ENCODE measurements at places on chromosomes 11 and 22.

DNA sequence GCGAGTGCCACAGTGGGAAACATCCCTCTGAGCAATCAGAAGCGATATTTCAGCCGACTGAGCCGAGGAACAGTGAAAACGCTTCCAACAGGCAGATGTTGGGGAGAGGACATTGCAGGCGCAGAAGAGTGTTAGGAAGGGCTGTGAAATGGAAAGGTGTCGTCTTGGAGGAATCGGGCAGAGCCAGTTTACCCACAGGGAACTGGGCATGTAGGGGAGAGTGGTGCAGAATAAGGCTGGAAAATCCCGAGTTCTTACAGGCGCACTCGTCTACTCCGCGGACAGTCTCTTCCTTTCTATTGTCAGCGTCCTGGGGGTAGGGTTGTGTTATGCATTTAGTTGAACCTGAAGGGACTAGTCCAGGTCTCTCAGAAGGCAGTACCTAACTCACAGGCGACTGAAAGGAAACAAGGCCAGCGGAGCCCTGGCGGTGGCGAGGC, 1.1 kb upstream of the APLP2 start:
- no peak for DNase-seq
- no peaks in the 10 kb centered on the region for H3K36me3 ChIP-seq
- peak overlapping the region; percentile 99 for H3K4me3 ChIP-seq
- peaks cover 21% of the 10 kb centered on the region for H3K4me1 ChIP-seq

DNA sequence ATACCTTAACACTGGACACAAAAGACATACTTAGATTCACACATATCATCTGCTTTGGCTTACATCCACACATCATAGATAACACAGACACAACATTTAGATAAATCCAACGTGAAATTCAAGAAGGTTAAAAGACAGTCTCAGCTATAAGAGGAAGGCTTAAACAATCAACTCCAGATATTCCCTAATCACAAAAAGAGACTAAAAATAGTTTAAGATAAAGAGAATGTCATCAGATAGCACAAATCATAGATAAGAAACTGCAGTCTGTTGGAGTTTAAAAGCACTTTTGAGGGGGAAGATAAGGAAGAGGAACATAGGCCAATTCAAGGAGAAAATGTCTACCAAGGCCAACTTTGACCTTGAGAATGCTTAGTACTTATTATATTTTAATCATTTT, 504.8 kb downstream of the JRKL start:
- no peak overlapping the region for H3K27ac ChIP-seq
- H3K36me3 ChIP-seq: no peaks in the 10 kb centered on the region
- DNase-seq: no peak
- no peaks in the 10 kb centered on the region for H3K4me1 ChIP-seq

DNA sequence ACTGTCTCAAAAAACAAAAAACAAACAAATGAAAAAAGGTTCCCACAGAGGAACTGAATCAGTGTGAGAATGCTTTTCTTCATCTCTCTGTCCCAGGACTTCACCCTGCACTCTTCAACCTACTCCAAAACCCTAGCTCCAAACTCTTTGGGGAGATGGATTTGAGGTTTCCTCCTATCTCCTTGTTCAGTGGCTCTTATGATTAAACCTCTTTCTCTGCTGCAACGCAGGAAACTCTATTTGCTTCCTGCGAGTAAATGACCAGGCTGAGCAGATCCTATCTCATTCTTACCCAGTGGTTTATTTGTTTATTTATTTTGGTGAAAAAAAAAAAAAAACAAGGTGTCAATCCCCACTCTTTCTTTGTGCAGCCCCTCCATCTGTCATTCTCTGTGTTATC, 12.0 kb downstream of the SLC6A5 start:
- no peak overlapping the region for H3K27ac ChIP-seq
- no peaks in the 10 kb centered on the region for H3K36me3 ChIP-seq
- DNase-seq: no peak
- no peak overlapping the region for H3K4me3 ChIP-seq
- H3K27me3 ChIP-seq: no peaks in the 10 kb centered on the region

DNA sequence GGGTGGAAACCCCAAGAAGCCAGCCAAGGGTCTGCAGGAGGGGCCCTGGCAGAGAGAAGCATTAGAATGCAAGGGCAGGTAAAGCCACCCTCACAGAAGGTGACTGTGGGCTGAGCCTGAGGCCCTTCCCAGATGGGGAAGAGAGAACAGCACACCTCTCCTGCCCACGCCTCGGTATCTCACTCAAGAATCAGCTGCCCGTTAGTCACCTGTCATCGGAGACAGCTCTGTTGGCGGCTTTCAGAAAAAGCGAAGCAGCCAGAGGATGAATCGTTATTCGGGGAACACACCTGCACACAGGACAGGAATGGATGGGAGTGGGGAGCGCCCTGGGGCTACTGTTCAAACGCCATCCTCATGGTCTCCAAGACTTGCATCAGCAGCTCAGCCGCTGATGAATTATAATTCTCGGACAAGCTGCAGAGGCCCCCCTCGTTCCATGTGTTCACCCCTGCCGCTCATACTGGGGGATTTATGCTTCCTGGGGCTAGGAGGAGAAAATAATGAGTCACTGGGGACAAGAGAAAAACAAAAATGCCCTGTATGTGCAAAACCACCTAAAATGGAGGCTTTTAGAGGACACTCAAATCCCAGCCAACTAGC, 21.6 kb upstream of the TMA7B start:
- H3K27ac ChIP-seq: no peak overlapping the region
- no peak for DNase-seq
- no peaks in the 10 kb centered on the region for H3K36me3 ChIP-seq
- no peak overlapping the region for H3K4me3 ChIP-seq

GRCh38 chr11:61491736-61492395, 16.7 kb upstream of the LRRC10B start:
- H3K4me3 ChIP-seq: no peak overlapping the region
- DNase-seq: no peak
- peaks cover 25% of the 10 kb centered on the region for H3K4me1 ChIP-seq
- H3K27ac ChIP-seq: no peak overlapping the region

- no peak overlapping the region for H3K4me3 ChIP-seq
- no peak for DNase-seq
- H3K36me3 ChIP-seq: no peaks in the 10 kb centered on the region
- H3K27ac ChIP-seq: peak overlapping the region; percentile 15
- no peaks in the 10 kb centered on the region for H3K27me3 ChIP-seq
Measured at GRCh38 chr11:57288771-57289579, 35.8 kb downstream of the TNKS1BP1 start.

- peaks cover 31% of the 10 kb centered on the region for H3K4me1 ChIP-seq
- no peak overlapping the region for H3K27ac ChIP-seq
- no peaks in the 10 kb centered on the region for H3K36me3 ChIP-seq
- peaks cover 8% of the 10 kb centered on the region for H3K27me3 ChIP-seq
- DNase-seq: no peak
Measured at GRCh38 chr11:297586-298405, 1.5 kb downstream of the IFITM5 start.

DNA sequence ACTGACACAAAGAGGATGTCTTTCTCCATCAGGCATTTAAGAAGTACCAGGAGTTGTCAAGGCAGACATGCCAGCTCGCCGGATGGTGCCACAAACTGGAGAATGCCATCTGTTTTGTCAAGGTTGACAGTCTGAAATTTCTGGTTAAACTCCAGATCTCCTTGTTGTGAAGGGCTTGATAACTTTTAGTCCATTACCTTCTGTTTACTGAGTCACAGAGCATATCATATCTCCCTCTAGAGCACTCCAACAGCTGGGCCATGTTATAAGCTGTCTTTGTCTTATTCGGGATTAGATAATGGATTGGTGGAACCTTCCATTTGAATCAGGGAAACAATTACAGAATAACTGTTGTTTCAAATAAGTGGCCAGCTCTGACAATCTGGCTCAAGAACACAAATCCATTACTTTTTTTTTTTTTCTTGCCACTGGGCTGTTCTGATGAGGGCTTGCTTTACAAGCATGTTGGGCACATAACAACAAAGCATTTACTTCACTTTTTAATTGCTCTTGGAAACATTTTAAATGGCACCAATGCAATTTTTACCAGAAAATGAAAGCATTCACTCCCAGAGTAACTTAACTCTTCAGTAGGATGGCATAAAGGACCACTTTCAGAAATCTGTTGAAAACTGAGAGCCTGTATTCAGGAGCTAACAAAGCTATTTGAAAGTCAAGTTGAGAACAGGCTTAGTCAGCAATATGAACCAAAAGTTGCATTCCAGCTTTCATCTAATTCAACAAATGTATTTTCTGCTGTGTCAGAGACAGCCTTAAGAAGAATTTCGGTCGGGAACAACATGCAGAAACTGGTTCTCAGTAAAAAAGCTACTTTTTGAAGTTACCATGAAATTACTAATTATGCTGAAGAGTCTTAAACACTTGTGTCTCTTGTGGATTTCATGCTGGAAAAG, 227.6 kb upstream of the PITPNB start:
- H3K4me1 ChIP-seq: peaks cover 42% of the 10 kb centered on the region
- no peaks in the 10 kb centered on the region for H3K27me3 ChIP-seq

DNA sequence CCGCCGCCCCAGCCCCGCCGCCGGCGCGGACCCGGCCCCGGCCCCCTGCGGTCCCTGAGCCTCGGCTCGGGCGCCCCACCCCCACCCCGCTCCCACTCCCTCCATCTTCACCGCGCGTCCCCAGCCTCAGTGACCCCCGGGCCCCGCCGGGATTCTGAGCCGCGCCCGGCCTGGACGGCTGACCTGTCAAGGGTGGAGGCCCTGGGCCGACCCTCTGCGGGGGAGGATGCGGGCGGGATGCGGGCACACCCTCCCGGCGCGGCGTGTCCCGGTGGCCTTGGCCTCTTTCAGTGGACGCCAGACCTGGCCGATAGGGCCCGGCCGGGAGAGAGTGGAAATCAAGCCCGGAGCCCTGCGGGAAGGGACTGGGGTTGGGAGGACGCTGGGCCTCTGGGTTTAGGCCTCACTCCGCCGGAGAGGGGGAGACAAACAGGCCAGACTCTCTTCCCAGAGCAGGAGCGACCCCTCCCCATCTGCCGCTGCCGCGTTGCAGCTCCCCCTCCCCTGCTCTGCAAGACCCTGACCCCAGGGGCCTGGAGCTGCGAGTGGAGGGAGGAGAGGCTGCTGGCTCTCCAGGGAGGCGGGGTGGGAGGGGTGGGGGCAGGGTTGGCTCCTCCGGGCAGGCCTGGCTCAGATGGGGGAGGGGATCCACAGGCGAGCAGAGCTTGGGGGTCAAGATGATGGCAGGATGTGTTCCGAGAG, 525 bp downstream of the MAPK8IP2 start:
- peaks cover 8% of the 10 kb centered on the region for H3K4me1 ChIP-seq
- H3K27me3 ChIP-seq: no peaks in the 10 kb centered on the region
- H3K36me3 ChIP-seq: no peaks in the 10 kb centered on the region
- H3K4me3 ChIP-seq: peak overlapping the region; percentile 52
- no peak for DNase-seq
- no peak overlapping the region for H3K27ac ChIP-seq

GRCh38 chr11:100825626-100826025, 138.5 kb downstream of the ARHGAP42 start:
- no peak overlapping the region for H3K4me3 ChIP-seq
- DNase-seq: no peak
- no peaks in the 10 kb centered on the region for H3K36me3 ChIP-seq
- H3K27ac ChIP-seq: no peak overlapping the region
- H3K27me3 ChIP-seq: no peaks in the 10 kb centered on the region

DNA sequence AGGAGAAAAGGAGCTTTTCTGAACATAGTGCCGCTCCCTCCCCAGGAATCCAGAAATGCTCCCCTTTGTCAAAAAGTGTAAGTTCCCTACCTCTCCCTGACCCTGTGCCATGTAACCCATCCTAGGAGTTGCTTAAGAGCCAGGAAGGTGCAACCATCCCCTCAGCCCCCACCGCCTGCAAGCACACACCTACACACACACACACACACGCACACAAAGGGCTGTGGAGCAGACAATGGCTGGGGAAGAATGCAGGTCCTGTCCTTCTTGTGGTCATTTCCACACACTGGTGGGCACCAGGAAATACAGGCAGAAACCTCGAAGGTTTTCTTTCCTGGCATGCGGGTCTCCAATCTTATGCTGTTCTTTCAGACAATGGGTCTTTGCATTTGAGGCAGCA, 1.2 kb downstream of the P2RX3 start:
- peaks cover 17% of the 10 kb centered on the region for H3K4me1 ChIP-seq
- H3K27ac ChIP-seq: no peak overlapping the region
- H3K4me3 ChIP-seq: no peak overlapping the region

DNA sequence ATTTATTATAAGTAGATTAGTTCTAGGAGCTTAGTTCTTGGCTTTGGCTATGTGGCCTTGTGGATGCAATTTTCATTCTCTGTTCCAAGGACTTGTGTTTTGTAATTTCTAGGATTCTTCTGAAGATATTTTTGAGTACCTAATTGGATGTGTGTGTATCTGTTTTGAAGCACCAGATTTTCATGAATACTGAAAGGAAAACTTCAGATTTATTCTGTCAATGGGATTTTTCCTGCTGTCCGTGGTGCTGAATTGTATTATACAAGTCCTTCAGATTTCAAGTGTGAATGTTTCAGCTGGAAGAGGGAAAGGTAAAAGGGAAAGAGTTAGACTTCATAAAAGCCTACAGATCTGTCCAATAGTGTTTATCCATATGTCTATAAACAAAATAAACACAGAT, 18.2 kb upstream of the SYN3 start:
- H3K36me3 ChIP-seq: no peaks in the 10 kb centered on the region
- no peak overlapping the region for H3K27ac ChIP-seq
- H3K27me3 ChIP-seq: no peaks in the 10 kb centered on the region
- no peaks in the 10 kb centered on the region for H3K4me1 ChIP-seq

- DNase-seq: no peak
- no peak overlapping the region for H3K4me3 ChIP-seq
- H3K4me1 ChIP-seq: no peaks in the 10 kb centered on the region
Measured at GRCh38 chr11:85742348-85742747, 56.4 kb upstream of the CCDC89 start.

GRCh38 chr11:103946793-103947545, 89.5 kb upstream of the DDI1 start:
- no peak for DNase-seq
- no peaks in the 10 kb centered on the region for H3K27me3 ChIP-seq
- no peaks in the 10 kb centered on the region for H3K4me1 ChIP-seq
- H3K36me3 ChIP-seq: no peaks in the 10 kb centered on the region
- no peak overlapping the region for H3K4me3 ChIP-seq

GRCh38 chr11:66011785-66012303, at the start of gene CST6:
CST6 (plus strand) TSS chr11:66012008; CDS start chr11:66012045, 37 bp downstream.
- H3K4me3 ChIP-seq: peak within 1 kb of the TSS; percentile 17
- peaks cover 11% of the 10 kb centered on the region for H3K4me1 ChIP-seq
- H3K27me3 ChIP-seq: no peaks in the 10 kb centered on the region
